ENCODE measurements at places on chromosomes 16 and 17.

DNA sequence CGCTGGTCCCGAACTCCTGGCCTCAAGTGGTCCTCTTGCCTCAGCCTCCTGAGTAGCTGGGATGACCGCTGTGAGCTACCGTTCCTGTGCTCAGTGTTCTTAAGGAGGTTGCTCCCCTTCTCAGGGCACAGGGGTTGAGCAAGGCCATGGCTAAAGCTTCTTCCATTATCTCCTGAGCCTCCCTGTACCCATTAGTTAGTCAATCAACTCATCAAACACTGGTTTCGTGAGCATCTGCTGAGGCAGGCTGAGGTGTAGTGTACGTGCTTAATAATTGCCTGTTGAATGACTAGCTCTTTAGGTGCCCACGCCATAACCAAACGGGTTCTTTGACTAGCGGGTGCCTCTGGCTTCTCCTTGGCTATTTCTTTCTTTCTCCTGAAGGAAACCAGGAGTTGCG, 11.7 kb downstream of the SGCA start:
- peak; percentile 48 for DNase-seq

DNA sequence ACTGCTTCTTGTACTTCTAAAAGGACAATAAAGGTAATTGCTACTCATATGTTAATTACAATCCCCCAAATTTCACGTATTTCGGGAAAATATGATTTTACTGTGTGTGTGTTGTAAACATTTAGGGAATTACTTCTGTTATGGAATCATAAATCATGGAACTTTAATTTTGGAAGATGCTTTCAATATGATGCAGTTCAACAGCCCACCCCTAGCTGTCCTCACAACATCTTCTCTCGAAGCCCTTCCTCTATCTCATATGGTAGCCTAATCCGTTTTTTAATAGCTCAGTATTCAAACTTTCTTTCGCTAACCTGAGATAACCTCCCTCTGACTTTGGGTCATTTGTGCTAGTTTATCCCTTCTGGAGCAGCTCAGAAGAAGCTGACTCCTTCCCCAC, 78.4 kb downstream of the ANKFN1 start:
- no peak for DNase-seq

GRCh38 chr17:77745702-77746101, 212.8 kb upstream of the TNRC6C start:
- no peak for DNase-seq

DNA sequence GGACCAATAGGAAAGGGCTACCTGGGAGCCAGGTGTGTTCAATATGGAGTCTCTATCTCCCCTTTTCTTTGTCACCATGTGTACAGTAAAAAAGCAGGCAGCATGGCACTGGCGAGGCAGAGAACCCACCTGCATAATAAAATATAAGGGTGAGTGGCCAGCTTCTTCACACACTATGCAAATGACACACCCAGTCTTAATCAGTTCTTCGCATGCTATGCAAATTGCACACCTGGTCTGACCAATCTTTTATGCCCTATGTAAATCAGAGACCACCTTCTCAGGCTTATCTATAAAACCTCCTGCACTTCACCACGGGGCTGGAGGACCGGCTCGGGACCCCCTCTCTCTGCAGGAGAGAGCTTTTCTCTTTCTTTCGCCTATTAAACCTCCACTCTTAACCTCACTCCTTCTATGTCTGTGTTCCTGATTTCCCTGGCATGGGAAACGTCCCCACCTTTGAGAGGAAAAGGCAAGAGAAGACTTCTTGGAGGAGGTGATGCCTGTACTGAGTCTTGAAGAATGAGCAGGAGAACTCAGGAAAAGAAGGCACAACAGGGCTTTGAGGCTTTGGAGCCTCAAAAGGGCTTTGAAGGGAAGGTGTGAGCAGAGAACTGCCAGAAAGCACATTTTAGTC, 502.1 kb downstream of the GRIN2A start:
- no peak for DNase-seq

DNA sequence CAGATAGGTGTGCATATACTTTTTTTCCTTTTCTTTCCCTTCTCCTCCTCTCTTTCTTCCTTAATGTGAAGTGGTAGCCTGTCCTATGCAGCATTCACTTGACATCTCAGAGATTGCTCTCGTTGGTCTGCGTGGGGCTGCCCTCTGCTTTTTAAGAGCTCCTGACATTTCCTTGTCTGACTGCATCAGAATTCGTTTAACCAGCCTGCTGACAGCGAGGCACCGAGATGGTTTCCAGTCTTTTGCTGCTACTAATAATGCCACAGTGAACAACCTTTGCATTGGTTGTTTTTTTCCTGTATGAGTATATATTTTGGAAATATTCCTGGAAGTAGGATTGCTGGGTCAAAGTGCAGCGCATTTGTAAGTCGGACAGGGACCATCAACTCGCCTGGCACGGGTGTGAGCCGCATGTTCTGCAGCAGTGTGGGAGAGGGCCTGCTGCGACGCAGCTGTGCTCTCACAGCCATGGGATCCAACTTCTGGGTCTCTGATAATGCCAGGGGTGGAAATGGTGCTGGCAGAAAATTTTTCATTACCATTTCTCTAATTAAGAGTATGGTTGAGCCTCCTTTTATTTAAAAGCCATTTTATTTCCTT, 154.3 kb downstream of the SNX29 start:
- no peak for DNase-seq

DNA sequence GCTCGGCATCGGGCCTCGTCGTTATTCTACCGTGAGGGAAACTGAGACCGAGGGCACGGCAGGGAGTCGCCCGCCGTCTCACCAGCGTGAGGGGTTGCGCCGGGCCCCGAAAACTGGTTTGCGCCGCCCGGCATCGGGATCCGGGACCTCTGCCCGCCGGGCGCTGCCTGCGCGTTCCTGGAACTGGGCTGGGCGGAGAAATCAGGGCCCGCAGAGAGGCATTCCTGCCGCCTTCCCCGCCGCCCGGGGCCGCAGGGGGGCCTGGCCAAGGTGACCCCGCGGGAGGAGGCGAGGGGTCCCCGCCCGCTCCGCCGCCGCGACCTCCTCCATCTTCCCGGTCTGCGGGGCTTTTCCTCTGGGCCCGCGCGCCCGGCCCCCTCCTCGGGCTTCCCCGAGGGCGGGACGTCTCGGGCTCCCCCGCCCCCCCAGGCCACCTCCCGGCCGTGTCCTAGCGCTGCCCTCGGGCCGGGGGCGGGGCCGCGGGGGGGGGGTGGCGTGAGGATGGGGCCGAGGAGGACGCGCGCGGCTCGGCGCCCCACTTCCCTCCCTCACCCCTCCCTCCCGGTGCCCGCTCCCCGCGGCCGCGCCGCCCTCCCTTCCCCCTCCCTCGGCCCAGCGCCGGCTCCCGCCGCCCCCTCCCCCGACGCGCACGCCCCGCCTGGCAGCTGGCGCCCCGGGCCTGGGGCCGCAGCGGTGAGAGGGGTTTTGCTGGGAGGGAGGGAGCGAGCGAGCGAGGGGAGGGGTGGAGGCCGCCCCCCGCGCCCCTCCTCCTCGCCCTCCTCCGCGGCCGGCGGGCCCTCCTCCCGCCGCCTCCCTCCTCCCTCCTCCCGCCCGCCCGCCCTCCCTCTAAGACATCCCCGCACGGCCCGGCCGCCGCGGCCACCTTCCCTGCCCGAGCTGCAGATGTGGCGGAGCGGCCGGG, at the start of gene GLIS2:
Gene GLIS2 (plus strand): TSS at position 882 of the 922 bp plus-strand sequence. CDS start 16,214 bp downstream, outside the sequence.
- DNase-seq = peak; percentile 75

- DNase-seq = no peak
These were observed 23.7 kb downstream of the MARVELD3 start for GRCh38 chr16:71649704-71650103.

- DNase-seq = no peak
These were observed 54.5 kb downstream of the NACA2 start for GRCh38 chr17:61536422-61536955.

DNA sequence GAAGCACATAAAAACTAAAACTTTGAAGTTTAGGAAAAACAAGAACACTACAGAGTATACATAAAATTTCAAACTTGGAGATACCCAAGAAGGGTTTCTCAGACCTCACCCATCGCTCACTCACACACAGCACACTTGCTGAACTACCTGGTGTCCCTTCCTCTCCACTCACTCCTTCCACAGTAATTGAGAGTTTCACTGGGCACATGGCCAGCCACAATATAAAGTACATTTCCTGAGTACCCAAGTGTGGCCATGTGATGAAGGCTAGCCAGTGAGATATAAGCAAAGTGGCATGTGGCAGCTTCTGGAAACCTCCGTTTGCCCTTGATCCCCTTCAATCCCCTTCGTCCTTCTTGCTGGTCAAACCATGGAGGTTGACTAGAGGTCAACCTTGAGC, 11.9 kb downstream of the TOX3 start:
- DNase-seq = no peak

DNA sequence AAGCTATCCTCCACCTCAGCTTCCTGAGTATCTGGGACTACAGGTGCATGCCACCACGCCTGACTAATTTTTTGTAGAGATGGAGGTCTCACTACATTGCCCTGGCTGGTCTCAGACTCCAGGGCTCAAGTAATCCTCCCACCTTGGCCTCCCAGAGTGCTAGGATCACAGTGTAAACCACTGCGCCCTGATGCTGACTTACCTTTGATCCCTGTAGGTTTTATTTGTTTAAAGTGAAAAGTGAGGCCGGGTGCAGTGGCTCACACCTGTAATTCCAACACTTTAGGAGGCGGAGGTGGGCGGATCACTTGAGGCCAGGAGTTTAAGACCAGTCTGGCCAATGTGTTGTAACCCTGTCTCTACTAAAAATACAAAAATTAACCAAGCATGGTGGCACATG, 8.7 kb downstream of the PSKH1 start:
- no peak for DNase-seq

DNA sequence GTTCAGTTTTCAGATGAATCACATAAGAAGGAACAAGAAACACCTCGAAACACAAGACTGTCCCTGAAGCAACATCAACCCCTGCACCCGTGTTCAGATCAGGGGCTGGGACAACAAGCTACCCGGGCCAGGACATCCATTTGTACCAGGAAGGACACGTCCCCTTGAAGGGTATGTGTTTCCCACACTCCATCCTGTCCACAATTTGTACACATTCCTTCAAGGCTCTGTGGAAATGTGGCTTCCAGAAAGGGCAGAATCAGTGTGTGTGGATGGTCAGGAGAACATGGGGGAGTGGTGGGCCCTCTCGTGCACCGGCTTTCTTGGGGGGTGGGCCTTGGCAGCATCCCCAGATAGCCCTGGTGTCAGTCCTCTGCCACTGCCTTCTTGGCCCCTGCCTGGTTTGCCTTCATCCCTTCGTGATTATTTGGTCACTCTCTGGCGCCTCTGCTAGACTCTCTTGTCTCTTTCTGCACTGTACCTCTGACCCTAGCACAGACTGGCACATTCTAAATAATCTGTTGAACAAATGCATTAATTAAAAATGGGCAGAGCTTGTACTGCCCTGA, 10.3 kb downstream of the KIFC3 start:
- peak; percentile 5 for DNase-seq

GRCh38 chr17:36857698-36858097, 79.6 kb upstream of the LHX1 start:
- DNase-seq = no peak

GRCh38 chr16:10343124-10343760, 42.6 kb upstream of the ATF7IP2 start:
- no peak for DNase-seq

DNA sequence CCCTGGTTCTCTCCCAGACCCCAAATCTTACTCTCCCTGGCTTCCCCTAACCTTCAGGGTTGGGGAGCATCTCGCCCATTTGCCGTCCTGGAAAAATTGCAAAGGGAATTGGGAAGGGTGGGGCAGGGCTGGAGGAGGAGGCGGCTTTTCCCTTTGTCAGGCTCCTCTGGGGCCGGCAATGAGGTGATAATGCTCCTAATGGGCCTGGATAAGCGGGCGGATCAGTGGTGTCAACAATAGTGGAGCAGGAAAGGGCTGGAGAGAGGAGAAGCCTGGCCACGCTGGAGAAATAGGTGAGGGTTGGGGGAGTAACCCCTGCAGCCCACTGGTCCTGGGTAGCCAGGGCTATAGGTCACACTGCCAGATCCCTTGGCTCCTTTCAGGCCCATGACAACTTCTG, 12.3 kb downstream of the SCN4A start:
- no peak for DNase-seq

DNA sequence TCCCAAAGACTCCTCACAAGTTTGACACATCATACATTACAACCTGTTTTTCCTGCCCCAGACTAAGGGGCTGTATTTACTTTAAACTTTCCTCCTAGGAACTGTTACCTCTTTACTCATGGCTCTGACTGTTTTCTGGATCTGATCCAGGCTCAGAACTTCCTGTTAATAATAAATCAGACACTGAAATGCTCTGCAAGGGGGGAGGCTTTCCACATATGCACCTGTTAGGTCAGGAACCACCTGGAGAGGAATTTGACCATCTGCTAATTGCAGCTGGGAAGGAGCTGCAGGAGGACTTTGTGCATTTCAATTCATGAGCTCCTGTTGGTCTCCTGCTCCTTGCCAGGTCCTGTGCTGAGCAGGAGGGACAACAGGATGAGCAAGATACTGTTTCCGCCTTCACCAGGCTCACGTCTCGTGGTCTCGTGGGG, 476.9 kb upstream of the CDH5 start:
- no peak for DNase-seq

GRCh38 chr17:60103957-60104356, 25.2 kb upstream of the HEATR6 start:
- no peak for DNase-seq

DNA sequence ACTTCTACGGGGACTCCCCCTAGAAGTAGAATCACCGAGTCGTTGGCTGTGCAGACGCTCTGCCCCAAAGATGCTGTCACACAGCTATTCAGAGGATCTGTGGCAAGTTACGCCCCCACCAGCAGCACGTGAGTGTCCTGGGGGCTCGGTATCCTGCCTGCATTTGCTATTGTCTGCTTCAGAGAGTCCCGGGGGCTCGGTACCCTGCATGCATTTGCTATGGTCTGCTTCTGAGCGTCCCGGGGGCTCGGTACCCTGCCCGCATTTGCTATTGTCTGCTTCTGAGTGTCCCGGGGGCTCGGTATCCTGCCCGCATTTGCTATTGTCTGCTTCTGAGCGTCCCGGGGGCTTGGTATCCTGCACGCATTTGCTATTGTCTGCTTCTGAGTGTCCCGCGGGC, 23.8 kb upstream of the ZNF469 start:
- DNase-seq = peak; percentile 0

DNA sequence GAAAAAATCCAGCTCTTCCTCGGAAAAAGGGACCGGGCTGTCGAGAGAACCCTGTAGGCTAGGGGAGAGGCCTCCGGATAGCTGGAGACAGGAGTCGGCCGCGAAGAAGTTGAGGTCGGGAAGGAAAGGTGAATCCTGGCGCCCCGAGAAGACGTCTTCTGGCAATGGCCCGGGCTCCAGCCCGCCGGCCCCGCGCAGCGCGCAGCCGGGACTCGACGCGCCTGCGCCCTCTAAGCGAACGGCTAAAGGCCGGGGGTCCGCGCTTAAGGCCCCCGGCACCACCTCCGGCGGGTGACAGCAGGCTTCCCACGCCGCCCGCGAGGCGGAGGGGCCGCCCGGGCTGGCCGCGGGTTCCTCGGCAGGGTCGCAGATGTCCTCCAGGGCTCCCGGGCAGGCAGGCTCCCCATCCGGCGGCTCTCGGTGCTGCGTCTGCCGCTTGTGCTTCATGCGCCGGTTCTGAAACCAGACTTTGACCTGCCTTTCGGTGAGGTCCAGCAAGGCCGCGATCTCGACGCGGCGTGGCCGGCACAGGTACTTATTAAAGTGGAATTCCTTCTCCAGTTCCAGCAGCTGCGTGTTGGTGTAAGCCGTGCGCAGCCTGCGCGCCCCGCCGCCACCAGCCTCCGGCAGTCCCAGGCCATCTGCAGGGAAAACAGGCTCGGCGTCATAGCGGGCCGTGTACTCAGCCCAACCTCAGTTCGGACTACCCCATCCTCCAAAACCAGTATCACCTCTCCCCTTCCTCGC, 1.6 kb downstream of the HOXB2 start:
- peak; percentile 73 for DNase-seq

GRCh38 chr17:28725660-28726225, 290 bp downstream of the TLCD1 start:
- DNase-seq = no peak
